Activated naive CD4-positive, alpha-beta T cell treated with Interleukin-2 at 50 U/mL for 16 hours (primary cell): ENCODE measurements at places on chromosomes 2 and 18.

DNA sequence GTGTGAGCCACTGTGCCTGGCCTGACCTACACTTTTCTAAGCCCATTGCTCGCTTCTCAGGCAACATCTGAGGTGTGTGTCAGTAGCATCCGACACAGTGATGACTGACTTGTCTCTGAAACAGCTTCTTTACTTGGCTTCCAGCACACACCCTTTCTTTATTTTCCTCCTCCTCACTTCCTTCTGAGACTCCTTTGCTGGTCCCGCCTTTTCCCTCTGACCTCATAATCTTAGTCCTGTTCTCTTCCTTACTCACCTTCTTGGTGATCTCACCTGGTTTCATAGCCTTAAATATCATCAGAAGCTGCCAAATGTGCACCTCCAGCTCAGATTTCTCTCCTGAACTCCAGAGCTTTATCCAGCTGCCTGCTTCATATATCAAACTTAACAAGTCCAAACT, 66.6 kb upstream of the PELI1 start:
- DNase-seq = no peak

GRCh38 chr2:65724752-65725151, 292.4 kb upstream of the SPRED2 start:
- no peak for DNase-seq

GRCh38 chr2:172462849-172463381, 35.5 kb downstream of the ITGA6 start:
- DNase-seq = peak; percentile 18

GRCh38 chr2:30165617-30166016, 18.8 kb downstream of the YPEL5 start:
- DNase-seq = no peak

- DNase-seq = no peak
Measured at GRCh38 chr2:169137924-169138323, 68.6 kb downstream of the DHRS9 start.

DNA sequence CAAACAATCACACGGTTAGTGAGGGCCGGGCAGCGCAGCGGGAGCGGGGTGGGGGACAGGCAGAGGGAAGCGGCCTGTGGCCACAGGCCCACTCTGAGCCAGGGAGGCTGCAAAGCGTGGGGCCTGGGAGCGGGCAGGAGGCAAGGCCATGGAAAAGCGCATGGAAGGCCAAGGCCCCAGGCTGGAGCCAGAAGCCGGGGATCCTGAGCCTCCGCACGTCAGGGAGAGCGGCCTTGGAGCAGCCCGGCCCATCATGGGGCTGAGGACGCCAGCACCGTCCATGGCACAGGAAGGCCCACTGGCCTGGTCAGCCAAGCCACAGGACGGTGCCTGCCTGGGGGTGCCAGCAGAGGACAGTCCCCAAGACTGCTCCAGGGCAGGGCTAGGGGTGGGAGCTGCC, 43.1 kb downstream of the AQP12A start:
- DNase-seq = no peak

DNA sequence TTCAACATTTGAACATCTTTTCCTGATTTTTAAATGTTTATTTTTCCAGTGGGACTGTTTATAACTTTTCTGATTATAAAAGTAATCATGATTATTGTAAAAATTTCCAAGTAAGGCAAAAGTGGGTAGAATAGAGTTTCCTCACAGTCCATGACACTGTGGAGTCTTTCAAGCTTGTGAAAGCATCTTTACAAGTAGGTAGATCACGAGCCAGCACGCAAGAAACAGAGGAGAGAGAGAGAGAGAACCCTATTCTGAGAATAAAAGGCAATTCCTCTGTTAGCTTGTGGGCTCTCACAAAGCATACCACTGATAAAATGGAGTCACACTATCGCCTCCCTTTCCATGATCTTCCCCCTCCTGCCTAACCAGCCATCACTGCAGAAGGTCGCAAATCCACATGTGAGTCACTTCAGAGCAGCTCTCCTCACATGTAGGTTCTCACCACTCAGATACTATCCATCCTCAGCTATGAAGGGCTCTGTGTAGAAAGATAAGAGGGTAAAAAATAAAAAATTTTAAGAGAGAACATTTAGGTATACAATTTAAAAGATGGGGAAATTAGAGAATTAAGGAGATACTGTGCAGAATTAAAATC, 40.3 kb downstream of the AAK1 start:
- DNase-seq = no peak

DNA sequence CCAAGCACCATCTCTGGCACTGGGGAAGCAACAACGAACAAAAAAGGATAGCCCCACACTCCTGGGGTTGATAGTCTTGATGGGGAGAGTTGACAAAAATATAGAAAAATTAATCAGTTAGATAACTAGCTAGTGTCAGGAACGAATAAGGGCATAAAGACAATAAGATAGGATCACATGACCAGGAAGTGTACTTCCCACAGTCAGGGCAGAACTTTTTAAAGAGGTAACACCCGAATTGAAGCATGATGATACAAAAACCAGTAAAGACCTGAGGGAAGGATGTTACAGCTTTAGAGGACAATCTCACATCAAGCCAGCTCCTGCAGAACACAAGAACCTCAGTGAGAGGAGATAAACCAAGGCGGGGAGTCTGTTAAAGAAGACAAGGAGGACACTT, 295.4 kb upstream of the CRIM1 start:
- no peak for DNase-seq

DNA sequence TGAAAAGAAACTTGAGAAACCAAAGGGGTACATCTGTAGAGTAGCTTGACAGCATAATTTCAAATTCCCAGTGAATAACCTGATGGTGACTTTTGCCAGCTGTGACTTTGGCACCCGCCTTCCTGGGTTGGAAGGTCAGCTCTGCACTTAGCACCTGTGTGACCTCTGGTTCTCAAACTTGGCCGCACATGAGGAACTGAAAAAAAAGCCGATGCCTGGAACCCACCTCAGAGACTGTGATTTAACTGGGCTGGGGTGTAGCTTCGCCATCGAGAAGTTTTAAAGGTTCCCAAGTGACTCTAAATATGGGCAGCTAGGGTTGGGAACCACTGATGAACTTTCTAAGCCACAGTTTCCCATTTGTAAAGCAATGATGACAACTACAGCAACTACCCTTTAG, 6.5 kb downstream of the EFEMP1 start:
- no peak for DNase-seq

- no peak for DNase-seq
Measured at GRCh38 chr2:88903749-88904353, 212.4 kb downstream of the RPIA start.

- no peak for DNase-seq
Measured at GRCh38 chr18:9951022-9951859, 37.4 kb downstream of the VAPA start.

- DNase-seq = no peak
Measured at GRCh38 chr18:48609820-48610815, 71.3 kb downstream of the CTIF start.

DNA sequence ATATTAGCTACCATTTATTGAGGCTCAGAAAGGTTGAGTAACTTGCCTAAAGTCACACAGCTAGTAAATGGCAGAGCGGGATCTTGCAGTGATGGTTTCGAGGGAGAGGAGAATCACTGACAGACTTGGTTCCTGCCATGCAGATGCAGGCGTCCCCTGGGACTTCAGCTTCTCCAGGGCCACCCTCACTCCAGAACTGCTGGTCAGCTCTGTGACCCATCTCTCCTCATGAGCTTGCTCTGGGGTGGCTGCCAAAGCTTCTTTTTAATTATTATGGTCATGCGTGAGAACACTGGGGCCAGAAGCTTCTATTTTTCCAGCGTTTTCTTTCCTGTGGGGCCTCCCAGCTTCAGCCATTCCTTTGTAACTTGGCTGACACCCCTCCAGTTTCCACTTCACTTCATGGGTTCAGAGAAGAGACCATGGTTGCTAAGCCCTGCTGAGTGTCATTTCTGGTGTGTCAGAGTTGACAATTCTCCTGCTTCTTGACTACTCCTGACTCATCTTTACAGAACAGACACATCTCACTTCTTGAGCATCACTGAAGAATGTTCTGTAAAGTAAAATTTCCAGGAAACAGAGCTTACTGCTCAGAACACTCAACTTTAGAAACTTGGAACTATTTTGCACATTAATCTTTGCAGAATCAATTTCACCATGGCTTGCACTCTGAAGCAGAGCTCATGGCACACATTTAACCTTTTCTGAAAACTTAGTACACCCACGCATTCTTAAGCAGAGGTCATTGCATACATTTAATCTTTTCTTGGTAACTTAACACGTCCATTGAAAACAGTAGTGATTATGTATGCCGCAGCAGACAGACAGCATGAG, 70.4 kb downstream of the IL1R2 start:
- DNase-seq = peak; percentile 35

- DNase-seq = peak; percentile 73
Measured at GRCh38 chr2:143259368-143259958, 130.2 kb downstream of the ARHGAP15 start.

GRCh38 chr2:37849911-37850310, 75.2 kb upstream of the RMDN2 start:
- no peak for DNase-seq

GRCh38 chr2:151886241-151886640, 58.0 kb upstream of the ARL5A start:
- no peak for DNase-seq

DNA sequence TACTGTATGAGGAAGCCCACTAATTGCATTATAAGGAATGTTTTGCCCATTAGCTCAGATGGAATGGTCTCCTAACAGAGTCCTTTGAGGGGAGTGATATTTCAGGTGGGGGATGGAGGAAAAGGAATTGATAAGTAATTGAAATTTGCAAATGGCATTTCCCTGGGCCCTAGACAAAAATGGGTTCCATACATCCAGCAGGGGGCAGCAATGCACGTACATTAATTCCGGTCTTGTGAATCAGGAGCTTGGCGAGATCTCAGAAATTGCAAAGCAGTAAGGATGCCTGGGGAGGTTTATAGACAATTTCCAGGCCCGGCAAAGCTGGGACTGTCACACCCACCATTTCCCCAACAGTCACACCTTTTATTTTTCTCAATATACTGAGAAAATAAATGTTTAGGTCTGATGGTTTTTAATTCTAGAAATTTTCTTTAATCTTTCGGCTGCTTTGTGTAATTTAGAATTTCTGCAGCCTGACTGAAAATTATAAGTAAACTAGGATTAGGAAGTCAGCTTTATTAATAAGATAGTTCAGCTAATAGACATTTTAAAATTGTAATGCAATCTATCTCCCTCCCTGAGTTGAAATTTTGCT, 122.8 kb downstream of the LYPD1 start:
- DNase-seq = peak; percentile 19

DNA sequence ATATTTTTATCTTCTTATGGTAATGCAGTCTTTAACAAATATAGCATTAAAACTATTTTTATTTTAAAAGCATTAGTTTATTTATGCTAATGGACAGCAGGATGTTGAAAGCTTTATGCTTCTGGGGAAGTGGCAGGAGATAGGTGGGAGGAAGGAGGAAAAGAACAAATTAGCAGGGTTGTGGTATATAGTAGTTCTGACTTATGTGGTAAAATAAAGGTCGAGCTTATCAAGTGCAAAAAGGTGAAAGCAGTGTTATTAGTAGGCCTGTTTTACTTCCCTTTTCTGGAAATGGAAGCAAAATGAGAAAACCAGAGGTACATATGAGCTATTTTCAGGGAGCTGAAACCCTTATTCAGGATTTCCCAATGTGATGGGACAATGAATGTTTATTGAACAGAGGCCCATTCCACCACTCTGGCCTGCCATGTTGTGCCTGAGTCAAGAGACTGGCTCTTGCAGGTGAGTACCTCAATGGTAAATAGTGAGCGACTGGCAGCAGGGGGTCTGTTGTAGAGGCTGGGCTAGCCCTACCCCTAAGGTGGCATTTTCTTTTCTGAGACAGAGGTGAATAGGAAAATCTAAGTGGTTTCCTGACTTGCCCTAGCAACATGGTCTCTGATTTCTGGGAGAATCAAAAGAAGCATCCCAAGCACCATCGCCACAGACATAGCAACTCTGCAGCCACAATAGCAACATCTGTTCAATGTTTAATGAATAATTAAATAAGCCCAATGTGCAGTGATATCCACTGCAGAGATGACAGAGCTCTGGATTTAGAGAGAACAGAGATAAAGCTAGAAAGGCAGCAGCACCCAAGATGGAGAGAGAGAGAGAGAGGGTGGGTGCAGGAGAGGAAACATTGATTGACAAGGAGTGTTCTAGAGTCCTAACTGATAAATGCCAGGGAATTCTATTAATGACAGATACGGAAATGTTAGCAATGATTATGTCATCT, 119.7 kb downstream of the UPP2 start:
- DNase-seq = no peak

DNA sequence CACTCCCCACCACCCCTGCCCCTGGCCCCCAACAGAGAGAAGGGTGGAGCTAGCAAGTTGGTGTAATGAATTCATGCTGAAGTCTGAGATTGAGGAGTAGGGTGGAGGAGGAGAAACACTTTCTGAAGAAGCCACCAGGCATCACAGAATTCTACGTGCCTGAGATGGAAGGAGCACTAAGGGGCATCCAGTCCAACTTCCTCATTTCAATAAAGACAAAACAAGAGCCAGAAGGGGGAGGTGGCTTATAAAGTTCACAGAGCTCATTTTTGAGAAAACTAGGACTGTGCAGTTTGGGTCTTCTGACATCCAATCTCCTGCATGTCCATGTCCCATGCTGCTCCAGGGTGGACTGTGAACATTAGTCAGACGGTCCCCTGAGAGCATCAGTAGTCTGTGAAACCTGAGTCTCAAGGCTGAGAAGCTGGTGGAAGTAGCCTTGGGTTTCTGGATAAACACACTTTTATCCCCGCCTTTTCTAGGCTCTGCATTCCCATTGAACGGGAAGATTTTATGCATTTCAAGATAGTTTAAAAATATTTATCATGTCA, 77.7 kb downstream of the TRIM43 start:
- no peak for DNase-seq

DNA sequence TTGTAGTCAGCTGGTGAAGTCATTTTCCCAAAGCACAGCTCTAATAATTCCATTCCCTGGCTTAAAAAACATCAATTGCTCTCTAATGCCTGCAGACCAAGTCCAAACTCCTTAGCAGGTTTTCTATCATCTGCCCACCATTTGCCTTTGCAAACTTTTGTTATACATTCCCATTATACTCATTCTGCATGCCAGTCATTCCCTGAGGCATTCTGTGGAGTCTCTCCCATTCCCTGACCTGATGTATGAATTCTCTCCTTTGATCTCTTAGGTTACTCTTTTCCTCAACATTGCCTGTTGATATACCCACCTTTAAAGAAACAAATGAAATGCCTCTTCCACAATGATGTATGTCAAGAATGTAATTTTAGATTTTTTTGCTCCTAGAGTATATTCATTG, 852.0 kb upstream of the FSHR start:
- no peak for DNase-seq

- no peak for DNase-seq
Measured at GRCh38 chr2:227228061-227228667, 63.7 kb downstream of the COL4A3 start.

DNA sequence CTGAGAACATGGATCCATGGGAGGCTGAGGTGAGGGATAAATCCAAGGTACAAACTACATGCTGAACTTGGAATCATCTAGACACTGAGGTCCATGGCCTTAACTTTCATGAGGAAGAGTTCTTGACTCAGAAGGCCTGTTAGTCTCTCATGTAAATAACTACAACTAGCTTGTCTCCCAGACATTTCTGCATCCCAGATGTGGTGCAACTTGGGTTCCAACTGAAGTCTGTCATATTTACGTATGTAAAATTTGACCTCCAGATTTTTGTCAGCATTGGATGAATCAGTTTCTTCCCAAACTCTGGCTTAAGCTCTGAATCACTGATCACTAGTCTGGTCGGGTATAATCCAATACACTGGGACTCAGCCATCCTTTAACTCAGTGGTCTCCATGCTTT, 306.9 kb downstream of the PDE11A start:
- no peak for DNase-seq

- DNase-seq = no peak
Measured at GRCh38 chr2:164009756-164010337, 274.0 kb upstream of the FIGN start.

GRCh38 chr18:31513189-31513935, 15.4 kb downstream of the DSG2 start:
- DNase-seq = no peak
